ENCODE measurements at places on chromosomes 6 and 20.

DNA sequence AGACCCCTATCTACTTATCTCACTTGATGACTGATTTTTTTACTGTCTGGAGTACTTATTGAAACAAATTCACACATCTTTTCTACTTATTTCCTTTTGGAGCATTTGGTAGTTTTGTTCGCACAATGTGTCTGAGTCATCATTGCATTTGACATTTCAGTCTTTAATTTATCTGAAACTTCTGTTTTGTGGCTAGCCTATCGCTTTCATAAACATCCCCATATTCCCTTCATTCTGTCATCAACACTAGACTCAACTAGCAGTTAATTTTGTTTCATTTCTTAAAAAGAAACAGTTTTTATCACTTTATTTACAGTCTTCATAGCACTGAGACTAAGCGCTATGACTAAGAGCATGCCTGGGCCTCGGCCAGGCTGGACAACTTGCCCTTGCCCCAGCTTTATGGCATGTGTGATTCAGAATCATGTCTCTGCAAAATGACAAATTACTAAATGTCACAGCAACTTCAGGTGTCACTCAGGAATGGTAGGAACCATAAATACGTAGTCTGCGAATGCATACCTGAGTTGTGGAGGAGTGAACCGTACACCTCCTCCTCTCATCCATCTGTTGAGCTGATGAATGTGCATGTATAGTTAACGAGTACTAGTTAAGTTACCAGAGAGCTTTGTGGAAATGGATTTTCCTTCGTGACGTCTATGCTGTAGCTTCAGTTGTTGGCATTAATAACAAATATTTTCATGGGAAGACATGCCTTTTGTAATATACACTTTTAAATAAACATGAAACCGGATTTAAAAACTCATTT is 16.2 kb downstream of the L3MBTL3 start:
- DNase-seq: no peak

DNA sequence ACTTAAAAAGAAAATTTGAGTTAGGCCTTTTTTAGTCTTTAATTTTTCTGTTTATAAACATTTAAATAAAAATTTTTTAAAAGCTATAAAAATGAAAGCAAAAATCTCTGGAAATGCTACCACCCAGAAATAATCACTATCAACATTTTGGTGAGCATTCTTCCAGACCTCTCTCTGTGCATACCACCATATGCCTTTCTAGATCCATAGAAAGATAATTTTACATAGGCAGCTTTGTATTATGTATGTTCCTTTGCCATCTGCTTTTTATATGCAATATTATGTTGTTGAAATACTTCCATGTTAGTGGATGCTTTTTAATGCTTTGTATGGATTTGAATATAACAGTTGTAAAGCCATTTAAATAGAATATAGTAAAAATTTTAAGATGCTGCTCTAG is 496.7 kb upstream of the HTR1E start:
- no peak for DNase-seq

GRCh38 chr20:53048387-53048786 is 76.2 kb downstream of the TSHZ2 start:
- no peak for DNase-seq

DNA sequence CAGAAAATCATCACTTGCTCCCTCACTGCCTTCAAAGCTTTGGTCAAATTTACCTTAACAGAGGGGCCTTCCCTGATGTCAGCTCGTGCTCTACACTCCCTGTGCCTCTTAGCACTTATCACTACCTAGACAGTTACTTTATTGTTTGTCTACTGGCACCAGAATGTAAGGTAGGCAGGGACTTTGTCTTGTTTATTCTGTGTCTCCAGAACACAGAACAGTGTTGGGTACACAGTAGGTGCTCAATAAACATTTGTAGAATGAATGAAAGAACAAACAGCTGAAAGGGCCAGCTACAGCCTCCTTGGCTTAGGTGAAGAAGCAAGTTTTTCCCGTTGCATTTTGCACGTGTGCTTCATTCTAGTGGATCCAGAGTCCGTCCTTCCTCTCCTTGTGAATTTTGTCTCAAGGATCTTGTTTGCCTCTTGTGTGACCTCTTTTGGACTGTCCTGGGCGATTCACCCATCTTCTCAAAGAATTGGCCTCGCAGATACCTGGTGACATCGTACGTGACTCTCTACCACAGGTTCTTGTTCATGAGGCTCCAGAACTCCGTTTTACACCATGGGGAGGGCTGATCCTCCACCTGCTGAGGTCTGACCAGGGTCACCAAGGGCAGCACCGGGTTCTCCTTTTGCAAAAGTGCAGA is 84.2 kb upstream of the ARMC2 start:
- DNase-seq: no peak

- DNase-seq: no peak
Observed at GRCh38 chr6:53947780-53948179, 153.0 kb downstream of the LRRC1 start.
